ENCODE measurements at places on chromosomes 3 and 15. TPM values are rescaled to one million over a fixed set of nuclear protein-coding genes. Genes with fewer than 3 reads are reported as not detected.

GRCh38 chr15:51884517-51885236, 55.2 kb downstream of the TMOD3 start:
- DNase-seq: no peak

GRCh38 chr3:79040701-79041100, 727.1 kb downstream of the ROBO1 start:
- DNase-seq: no peak

NBEAL2 gene
- 13.1 TPM for total RNA-seq

DNA sequence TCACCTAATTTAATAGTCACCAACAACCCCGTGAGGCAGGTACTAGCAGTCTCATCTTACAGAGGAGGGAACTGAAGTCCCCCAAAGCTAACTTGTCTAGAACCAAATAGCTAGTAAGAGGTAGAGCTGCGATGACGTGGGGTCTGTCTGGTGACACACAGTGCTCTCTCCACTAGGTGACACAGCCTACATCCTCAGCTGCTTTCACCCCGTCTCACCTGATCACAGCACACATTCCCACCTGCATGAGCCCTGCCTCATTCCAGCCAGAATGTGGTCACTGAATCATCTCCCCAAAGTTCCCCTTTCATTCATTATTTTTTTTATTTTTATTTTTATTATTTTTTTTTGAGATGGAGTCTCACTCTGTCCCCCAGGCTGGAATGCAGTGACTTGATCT, 21.3 kb upstream of the MAGEF1 start:
- DNase-seq: peak; percentile 8

DNA sequence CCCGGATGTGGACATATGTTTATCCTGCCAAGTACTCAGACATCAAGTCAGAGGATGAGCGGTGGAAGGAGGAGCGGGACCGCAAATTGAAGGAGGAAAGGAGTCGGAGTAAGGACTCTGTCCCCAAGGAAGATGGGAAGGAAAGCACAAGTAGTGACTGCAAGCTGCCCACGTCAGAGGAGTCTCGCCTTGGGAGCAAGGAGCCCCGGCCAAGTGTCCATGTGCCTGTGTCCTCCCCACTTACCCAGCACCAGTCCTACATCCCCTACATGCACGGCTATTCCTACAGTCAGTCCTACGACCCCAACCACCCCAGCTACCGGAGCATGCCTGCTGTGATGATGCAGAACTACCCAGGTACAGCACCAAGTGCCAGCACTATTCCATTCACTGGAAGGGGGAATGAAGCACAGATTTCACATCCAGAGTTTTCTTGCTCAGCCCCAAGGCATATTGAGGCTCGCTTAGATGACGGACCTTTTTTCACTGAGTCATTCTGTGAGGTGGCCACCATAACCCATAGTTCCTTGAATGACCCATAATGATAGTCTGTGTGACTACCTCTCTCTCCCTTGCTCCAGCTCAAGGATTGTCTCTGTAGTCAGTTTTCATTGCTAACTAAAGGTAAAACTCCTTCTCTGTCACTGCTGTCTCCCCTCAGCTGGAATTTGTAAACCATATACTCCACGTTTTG, 97.1 kb downstream of the RBPMS2 start:
- DNase-seq: no peak

GRCh38 chr3:6182909-6183308, 678.0 kb upstream of the GRM7 start:
- no peak for DNase-seq

KY gene
- not detected for total RNA-seq

DNA sequence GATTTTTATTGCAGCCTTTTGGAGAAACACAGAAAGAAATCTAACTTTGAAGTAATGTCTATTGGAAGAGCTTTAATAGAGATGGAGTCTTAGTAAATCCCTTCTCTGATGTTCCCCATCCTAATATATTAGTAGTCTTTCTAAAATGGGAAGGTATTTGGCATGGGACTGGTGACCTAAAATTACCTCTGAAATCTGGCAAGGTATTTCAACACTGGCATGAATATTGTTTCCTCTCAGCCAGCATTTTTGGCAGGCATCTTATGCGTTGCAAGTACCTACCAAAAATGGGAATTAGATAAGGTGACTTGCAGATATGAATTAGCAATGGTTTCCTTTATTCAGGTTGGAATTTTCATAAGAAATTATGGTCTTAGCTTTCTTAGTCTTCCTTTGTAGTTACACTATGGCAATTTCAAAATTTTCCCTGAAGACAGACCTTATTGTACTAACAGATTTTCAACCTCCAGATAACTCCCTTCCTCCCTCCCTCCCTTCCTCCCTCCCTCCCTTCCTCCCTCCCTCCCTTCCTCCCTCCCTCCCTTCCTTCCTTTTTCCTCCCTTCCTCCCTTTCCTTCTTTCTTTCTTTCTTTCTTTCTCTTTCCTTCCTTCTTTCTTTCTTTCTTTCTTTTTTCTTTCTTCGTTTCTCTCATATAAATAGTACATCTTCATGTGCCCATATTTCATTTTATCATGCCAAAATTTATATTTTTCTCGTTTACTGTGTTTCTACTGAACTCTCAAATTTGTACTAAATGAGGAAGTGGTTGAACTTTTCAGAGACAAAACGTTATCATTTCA, 168.2 kb upstream of the KCNMB2 start:
- no peak for DNase-seq

GRCh38 chr3:33096093-33096868, 665 bp downstream of the GLB1 start:
- DNase-seq: no peak

FRMD5 gene
- total RNA-seq: 0.37 TPM

- DNase-seq: no peak
These were observed 613.1 kb downstream of the SI start for GRCh38 chr3:164465172-164465571.

DNA sequence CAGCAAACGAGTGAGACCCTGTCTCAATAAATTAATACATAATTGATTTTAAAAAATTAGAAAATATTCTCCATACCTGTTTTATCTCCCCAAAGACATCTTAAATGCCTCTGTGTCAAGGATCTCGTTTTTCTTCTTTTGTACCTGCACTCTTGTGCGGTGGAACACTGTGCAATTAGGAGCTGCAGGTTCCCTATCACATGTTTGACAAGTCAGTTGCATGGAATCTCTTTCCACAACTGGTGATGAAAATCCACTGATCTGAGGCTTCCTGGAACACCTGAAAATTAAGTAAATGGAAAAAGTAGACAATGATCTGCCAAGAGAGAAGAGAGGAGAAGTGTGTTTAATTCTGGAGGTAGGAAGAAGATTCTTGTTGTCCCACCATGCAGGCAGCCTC, 3.0 kb upstream of the SNX22 start:
- DNase-seq: no peak

DNA sequence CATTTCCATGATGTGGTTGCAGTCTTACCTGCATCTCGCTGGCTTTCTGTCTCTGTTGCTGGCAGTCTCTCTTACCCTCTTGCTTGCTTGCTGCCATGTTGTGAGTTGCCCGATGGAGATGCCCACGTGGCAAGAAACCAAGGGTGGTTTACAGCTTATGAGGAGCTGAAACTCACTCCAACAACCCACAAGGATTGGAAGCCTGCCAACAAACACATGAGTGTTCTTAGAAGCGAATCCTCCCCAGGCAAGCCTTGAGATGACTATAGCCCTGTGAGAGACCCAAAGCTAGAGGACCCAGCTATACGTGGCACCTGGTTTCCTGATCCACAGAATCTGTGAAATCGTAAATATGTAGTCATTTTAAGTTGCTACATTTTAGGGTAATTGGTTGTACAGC, 490.9 kb upstream of the ADAMTS9 start:
- no peak for DNase-seq

GRCh38 chr3:43094381-43094780, 11.5 kb downstream of the POMGNT2 start:
- DNase-seq: no peak

FANCD2OS gene
- total RNA-seq: not detected

DNA sequence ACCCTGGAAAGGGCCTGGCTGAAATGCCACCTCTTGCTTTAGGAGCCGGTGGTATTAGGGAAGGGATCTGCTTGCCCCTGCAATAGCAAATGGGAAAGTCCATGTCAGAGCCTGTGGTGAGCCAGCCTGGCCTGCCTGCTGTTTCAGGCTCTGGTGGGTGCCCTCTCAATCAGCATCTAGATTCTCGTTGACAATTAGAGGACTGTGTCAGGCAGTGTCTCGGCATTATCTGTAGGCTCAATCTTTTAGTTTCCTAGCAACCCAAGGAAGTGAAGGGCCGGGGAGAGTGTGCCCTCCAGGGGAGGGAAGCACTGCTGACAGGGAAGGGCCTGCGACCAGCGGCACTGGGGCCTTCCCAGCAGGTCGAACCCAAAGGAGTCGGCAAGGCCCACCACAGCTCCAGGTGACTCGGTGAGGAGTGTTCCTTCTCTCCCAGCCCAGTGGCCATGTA, 42.1 kb downstream of the TLE3 start:
- no peak for DNase-seq

DNA sequence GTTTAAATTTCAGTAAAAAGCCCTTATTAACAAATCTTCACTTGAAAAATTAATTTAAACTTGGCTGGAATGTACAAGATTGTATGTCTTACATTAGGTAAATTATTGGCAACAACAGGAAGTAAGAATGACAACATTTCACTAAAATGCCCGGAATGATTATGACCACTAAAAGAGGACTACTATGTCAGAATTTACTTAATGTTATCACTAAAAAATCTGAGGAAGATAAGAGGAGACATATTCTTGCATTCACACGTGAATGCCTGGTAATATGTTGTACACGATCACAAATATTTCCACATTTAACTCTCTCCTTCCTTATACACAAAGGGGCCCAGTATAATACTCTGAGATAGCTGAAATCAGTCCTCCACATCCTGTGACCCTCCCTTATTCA, 29.7 kb downstream of the VGLL3 start:
- DNase-seq: no peak

GRCh38 chr15:79886124-79886523, 10.7 kb downstream of the MTHFS start:
- DNase-seq: no peak

DNA sequence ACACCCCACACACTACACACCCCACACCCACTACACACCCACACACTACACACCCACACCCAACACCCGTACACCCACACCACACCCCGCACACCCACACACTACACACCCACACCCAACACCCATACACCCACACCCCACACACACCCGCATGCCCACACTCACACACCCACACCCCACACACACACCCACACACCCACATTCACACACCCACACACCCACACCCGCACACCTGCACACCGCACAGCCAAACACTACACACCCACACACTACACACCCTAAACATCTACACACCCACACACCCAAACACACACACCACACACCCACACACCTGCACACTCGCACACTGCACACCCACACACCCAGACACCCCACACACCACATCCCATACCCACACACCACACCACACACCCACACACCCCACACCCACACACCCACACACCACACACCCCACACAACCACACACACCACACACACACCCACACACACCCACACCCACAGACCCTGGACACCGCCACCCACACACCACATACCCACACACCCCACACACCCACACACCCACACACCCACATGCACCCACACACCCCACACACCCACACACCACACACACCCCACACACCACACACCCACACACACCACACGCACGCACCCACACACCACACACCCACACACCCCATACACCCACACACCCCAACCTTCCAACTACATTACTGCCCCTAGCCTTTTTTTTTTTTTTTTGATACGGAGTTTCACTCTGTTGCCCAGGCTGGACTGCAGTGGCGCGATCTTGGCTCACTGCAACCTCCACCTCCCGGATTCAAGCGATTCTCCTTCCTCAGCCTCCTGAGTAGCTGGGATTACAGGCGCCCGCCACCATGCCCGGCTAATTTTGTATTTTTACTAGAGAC, 16.9 kb downstream of the CEP19 start:
- DNase-seq: no peak

- no peak for DNase-seq
These were observed 294.1 kb upstream of the UBE2E2 start for GRCh38 chr3:22908989-22909507.

DNA sequence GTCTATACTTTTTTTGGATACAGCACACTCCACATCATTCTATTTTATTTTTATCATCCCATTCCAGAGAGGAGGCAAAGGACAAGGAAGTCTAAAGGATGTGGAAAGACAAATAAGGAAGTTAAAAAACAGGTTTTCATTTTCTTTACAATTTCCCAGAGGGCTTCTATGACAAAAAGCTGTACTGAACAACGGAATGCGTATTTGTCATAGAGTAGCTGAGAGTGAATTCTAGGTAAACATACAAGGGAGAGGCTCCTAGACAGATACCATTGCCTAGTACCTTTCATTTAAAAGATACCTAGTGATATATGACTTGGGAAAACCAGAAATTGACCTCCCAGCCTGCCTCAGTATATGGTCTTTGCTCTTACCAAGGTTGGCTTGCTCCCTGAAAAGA, 341.7 kb downstream of the FHIT start:
- no peak for DNase-seq

DNA sequence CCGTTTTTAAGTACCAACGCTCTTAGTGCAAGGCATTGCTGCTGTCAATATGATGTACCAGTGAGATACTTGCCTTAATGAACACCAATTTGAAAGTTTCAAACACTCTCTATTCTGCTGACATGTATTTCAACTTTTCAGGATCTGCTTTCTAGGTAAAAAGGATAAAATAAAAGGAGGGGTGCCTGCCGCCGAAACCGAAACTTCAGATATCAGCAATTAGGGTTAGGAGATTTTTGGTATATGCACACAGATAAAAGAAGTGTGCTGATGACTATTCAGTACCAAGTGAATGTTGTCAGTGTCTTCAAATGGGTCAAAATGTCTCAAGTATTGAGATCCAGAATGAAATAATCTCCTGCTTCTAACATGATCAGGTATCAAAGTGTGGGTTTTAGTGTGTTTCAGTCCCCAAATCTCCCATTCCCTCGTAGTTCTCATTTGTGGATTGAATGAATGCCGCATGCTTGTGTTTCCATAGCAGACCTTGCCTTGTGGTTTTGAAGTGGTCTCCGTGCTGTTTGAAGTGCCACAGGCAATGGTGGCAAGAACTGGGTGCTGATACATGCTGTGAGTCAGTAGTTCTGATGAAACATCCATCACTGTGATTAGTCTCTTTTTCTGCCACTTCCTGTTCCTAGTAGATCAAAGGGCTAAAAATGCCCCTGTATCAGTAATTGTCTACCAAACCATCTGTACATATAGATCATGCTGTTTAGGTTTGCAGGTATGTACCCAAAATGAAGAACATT, 22.5 kb downstream of the CHST14 start:
- DNase-seq: no peak

DNA sequence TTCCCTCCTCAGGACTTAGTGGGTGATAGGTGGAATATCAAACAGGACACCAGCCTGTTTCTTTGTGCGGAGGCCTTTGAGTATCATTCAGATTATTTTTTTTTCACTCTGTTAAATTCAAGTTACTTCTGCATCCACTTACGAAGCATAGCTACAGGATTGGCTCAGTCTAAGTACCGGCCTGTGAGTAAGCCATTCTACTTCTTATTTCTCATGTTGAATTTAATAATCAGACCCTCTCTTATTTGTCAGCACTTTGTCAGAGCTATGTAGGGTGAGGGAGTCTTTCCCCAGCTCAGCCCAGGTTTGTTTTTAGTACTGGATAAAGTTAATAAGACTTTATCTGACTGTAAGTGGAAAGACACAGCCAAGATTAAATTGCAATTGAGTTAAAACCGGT, 54.7 kb downstream of the ITPR1 start:
- no peak for DNase-seq

IL17RE gene
- 0.26 TPM for total RNA-seq

GRCh38 chr15:96117270-96117669, 213.2 kb upstream of the NR2F2 start:
- DNase-seq: no peak

GRCh38 chr15:81410318-81410753, 36.3 kb upstream of the TMC3 start:
- DNase-seq: peak; percentile 40

TNNC1 gene
- total RNA-seq: 3.0 TPM

CEMIP gene
- total RNA-seq: 1.9 TPM

ABHD17C gene
- 7.5 TPM for total RNA-seq

Measured in uterus (tissue), 4 donors.